ENCODE measurements at places on chromosomes 7 and 10.

- no peak for DNase-seq
Observed at GRCh38 chr10:78861529-78862327, 207.0 kb upstream of the ZMIZ1 start.

- no peak for DNase-seq
Observed at GRCh38 chr10:86941991-86942421, 15.4 kb downstream of the MMRN2 start.

DNA sequence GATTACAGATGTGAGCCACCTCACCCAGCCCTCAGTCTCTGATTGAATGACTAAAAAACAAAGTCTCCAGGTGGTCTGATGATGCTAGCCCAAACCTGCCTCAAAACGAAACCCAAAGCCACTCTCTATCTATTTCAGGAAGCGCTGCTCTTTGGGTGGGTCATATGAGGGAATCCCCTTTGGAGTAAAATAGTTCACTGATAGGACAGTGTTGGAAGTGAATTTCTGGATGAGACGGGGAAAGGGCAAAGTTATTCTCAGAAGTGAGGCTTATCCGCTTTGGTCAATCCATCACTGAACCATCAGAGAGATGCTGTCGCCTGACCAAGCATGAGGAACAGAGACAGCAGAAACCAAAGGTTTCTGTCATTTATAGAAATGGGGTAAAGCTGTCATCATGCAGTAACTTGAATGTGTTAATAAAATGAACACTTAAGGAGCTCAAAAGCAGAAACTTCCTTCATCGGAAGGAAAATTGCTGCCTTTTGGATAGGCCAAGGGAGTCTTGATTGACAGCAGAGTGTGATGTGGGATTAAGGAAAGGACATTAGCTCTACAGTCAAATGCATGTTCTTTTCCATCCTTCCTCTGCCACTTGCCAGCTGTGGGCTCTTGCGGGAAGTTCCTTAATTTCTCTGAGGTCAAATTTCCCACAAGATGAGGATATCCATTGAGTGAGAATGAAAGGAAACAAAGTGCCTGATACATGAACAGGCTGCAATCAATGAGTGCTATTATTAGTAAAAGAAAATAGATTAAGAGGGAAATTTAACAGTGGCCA is 64.9 kb upstream of the C1QL3 start:
- no peak for DNase-seq

DNA sequence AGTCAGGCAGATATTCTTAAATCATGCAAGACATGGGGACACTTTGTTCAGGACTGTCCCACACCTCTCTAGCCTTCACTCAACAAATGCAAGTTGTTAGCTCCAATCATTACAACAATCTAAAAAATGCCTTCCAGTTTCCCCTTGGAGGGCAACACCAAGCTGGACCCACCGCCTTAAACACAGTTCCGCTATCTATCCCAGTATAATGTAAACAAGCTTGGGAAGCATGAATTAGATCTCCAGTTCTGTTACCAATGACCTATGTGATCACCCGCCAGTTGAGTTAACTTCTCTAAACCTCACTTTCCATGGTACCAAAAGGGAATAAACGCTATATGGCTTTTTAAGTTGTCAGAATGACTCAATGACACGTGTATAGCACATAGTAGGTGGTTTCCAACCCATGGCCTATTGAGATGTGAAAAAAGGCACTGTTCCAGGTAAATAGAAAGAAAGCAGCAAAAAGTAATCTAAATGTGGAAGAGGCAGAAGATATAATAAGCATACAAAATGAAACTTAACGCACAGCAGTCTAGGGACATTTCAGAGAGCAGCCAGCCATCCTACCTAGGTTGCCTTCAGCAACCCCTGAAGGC is 2.4 kb upstream of the REEP3 start:
- no peak for DNase-seq

All from stimulated activated naive CD4-positive, alpha-beta T cell (primary cell).